ENCODE measurements at places on chromosomes 6 and 20. TPM values are rescaled to one million over a fixed set of nuclear protein-coding genes. Genes with fewer than 3 reads are reported as not detected.

The SYCP2 gene
- total RNA-seq, result 0.43 TPM

The ULBP1 gene
- 1.5 TPM for total RNA-seq

The MTFR2 gene
- total RNA-seq, result 0.64 TPM

The SLC17A2 gene
- not detected for total RNA-seq

Data from tracheal epithelial cell (primary cell).